Anterior cingulate cortex (tissue), 58 donors: ENCODE measurements at places on chromosomes 2 and 18.
A peak's percentile ranks its signal among the peaks of the same experiment; 100 is the strongest.

GRCh38 chr2:95728878-95729596 lies 137.2 kb downstream of the TRIM43 start:
- peak; percentile 59 for DNase-seq

- no peak for DNase-seq
These were observed 1.6 kb upstream of the SNED1 start for GRCh38 chr2:240996834-240997140.

DNA sequence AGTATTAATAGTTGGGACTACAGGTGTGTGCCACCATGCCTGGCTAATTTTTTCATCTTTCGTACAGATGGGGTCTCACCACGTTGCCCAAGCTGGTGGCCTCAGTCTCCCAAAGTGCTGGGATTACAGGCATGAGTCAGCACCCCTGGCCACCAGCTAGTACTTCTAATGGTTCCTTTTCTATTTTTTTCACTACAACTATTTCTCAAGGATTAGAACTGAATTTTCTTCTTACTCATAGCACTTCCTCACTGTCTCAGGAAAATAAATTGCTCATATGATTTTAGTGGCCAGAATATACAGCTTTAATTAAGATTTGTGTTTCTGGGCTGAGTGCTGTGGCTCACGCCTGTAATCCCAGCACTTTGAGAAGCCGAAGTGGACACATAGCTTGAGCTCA lies 43.2 kb upstream of the SOS1 start:
- no peak for DNase-seq

DNA sequence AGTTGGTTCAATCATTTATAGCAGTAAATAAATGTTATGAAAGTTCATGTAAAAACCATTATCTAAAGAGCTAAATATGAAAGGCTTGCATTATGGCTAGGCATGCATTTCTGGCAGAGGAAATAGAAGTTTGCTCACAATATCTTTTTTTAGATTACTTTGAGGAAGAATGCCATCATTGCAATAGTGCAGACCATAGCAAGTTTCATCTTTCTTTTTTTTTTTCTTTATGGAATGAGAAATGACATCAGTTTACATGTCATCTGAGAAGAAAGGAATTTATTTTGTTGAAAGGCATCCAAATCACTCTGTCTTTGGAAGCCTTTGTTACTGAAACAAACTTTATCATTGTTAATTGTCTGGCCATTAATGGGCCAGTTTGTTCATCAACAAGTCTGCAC lies 74.5 kb upstream of the NCKAP5 start:
- no peak for DNase-seq

- DNase-seq, result no peak
These were observed 56.3 kb upstream of the UPP2 start for GRCh38 chr2:158045362-158045761.

DNA sequence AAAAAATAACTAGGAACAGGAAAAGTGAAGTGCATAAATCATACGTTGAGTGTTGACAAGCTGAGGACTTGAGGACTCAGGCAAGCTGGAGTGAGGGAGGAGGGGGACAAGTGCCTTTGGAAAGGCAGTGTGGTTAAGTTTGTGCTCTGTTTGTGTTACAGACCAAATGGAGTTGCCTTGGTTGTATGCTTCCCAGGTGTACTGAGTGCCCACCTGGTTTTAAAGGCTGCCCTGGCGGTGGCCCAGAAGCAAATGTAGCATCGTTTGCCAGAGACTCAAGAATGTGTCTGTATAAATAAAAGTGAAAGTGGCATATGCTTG lies 240.9 kb downstream of the PRKCE start:
- DNase-seq, result no peak

GRCh38 chr2:42722320-42723190 lies 41.4 kb downstream of the OXER1 start:
- no peak for DNase-seq

DNA sequence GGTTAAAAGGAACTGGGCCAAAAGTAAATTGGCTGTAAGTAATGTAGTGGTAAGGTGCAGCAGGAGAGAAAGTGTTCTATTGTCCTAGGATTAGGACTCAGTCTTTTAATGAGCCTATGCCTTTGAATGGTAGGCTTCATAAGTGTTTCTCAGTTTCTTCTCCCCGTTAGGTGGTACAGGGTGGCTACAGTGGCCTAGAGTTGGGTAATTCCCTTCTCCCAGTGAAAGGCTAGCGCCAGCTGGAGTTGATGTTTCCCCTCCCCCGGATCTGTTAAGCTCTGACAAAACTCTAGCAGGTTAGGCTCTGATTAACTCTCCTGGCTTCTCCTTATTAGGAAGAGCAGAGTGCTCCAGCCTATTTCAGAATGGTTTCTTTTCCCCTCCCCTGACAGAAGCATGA lies 127.7 kb downstream of the DNAH6 start:
- DNase-seq, result no peak
